ENCODE measurements at places on chromosomes 7 and 10.

DNA sequence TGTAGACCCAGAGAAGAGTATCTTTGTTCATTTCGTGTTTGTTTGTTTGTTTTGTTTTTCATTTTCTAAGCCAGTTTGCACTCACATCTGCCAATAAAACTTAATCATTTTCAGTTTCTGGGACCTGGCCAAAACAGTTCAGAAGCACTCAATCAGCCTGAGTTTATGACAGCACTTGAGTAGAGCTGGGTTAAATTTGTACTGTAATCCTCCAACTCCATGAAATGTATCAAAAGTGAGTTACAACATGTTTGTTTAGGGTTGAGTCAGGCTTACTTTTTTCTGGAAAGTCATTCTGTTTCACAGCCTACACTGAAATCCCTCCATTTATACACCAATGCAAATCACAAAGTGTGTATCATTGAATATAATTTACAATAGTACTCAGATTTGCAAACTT is 91.9 kb downstream of the ZWINT start:
- no peak for DNase-seq

- DNase-seq: no peak
Measured at GRCh38 chr7:29071203-29071874, 75.0 kb downstream of the CPVL start.

DNA sequence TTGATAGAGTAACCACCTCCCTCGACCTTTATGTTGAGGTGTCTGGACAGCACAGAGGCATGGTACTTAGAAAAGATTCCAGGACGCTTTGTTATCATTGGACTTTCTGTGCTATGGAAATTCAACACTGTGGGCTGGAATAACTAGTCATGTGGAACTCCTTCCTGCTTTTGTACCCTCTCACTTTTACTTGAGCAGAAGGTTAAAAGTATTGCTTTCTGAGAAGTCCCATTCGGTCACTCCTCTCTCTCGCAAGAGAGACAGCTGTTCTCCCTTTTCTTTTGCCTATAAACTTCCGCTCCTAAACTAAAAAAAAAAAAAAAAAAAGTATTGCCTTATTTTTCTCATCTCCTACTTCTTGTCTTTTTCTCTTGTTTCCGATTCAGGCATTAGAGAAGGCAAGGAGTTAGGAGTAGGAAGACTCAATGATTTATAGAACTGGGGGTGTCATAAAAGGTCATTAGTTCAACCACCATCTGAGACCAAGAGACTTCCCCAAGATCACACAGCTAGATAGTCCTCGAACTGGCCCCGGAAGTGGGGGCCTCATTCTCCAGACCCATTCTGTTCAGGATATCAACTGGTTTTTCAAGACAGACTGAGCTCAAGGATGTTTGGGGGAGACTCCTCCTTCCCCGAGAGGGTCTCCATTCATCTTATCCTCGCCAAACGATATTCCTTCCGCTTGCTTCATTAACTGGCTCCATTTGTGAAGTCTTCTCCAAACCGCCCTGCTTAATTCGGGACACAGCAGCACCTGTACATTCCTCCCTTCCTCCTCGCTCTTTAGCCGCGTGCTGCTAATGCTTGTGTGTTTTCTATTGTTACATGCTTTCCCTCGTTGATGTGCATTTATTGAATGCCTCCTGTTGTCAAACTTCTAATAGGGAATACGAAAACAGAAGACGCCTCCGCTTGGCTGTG is 995 bp upstream of the INPP5F start:
- DNase-seq: peak; percentile 38

- no peak for DNase-seq
Measured at GRCh38 chr7:151014950-151015349, 9.3 kb downstream of the ATG9B start.

- DNase-seq: no peak
Measured at GRCh38 chr7:128931965-128932861, 5.5 kb upstream of the IRF5 start.

- DNase-seq: no peak
Measured at GRCh38 chr7:15998617-15999016, 312.1 kb upstream of the MEOX2 start.

DNA sequence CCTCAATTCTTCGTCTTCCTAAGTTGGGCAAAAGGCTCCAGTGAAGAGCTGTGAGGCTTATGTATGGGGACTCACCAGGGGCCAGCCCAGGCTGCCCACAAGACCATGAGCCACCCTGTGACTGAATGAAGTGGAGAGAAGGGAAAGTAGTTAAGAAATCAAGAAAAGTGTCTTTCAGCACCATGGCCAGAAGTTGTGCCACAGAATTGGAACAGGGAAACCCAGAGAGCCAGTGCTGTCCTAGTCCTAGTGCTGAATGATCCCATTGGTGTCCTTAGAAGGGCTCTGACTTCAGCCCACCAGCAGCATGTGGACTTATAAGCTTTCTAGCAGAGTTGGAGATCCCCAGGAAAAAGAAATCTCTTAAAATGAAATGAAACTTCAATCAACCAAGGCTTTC is 37.0 kb upstream of the CCSER2 start:
- DNase-seq: peak; percentile 65

Measured in GM03348 (cell line).